Esophagus squamous epithelium (tissue), 5 donors: ENCODE measurements at places on chromosomes 1 and 21.

DNA sequence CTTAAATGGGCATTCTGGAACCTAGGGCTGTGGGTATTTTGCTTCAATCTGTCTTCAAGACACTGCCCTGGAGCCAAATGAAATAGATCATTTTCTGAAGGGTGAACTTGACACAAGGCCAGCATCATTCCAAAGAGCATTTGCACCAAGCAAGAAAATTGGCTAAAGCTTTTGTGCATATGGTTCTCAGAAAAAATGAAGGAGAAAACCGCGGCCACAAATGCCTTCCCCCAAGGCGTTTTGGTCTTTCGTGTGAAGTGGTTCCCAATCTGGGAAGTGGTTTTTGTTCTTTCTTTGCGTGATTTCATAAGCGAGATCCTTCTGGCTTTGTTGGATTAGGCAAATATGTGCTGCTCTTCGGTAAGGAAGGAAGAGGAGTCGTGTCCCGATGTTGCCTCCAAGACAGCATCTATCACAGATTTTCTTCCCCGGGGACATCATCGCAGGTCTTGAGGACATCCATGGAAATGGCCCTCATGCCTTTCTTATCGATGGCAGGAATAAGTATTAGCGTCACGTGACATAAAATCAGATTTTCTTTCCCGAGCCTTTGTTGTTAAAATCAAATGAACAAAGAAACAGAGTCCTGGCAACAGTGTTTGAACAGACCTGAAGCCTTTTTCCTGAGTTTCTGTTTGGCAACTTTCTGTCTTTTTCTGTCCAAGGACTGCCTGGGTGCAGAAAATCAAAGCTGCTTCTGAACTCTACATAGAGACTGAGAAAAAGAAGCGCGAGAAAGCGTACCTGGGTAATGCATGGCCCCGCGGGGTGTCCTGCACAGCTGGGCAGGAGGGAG, 31.0 kb downstream of the ATP5PO start:
- no peak for DNase-seq

DNA sequence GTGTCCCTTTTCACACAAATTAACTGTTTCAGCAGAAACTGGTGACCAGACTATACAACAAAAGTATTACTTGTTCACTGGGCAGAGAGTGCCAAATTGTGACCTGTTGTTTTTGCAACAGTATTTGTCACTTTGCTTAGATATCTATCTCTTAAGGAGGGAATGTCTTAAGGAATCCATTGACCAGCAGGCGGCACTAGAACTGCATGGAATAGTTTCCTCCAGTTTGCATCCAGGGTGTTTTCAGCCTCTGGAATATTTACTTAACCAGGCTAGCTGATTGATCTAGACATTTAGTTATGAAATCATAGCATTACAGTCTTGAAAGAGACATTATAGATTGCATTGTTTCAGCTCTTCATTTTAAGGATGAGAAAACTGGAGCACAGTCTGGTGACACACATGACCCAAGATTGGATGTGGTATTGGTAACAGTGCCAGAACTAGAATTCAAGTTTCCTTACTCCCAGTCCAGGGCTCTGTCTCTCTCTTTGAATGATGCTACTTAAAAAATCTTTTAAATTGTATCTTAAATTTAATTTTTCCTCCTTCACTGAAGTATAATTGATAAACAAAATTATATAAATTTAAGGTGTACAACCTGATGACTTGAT, 16.9 kb downstream of the RPTN start:
- DNase-seq, result no peak

DNA sequence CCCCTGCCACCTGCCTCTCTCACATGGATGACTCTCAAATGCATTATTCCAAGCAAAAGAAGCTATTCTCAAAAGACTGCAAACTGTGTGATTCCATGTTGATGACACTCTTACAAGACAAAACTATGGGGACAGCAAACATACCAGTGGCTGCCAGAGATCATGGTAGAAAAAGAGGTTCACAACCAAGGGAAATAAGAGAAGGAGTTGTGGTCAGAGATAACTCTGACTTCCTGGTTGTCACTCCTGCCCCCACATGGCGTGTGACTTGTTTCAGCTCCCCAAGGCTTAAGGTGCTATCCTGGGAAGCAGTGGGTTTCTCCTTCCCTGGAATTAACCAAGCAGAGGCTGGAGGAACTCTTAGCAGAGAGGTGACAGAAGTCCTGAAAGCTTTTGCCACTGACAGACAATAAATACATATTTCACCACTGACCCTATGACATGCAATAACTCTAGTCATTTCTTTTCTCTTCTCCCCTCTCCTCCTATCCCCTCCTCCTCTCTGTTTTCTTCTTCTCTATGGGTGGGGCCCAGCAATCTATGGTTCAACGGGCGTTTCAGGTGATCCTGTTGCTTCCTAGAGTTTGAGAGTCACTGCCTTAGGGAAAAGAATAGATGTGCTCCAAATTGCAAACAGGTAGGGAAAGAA, 185.1 kb downstream of the FCRL5 start:
- DNase-seq, result no peak

- DNase-seq, result no peak
Observed at GRCh38 chr1:229650045-229650444, 24.0 kb downstream of the URB2 start.

DNA sequence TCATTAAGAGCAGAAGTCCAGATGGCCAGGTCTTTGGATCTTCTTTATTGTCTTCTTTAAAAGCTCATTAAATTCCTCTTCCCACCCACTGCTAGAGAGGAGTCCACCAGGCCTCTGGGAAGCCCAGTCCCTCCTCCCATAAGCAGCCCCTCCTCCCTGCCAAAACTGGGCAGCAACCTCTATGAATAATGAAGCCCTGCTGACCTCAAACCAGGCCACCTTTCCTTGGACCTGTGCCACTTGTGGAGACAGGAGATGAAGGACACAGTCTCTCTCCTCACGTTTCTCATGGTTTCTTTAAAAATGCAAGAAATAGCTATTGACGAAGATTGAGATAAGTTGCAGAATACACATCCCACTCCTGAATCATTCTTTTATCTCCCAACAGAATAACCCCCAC, 112.8 kb downstream of the EDEM3 start:
- no peak for DNase-seq
